ENCODE measurements at places on chromosomes 12 and 14. TPM values are rescaled to one million over a fixed set of nuclear protein-coding genes. Genes with fewer than 3 reads are reported as not detected.

Gene COX8C
- not detected for total RNA-seq

Gene ZC3H14
- total RNA-seq: 75.1 TPM

Gene TAS2R31
- 0.27 TPM for total RNA-seq

Gene CDKN3
- total RNA-seq: 74.2 TPM

Gene CCDC175
- not detected for total RNA-seq

Gene AKAP5
- total RNA-seq: 0.41 TPM

Gene PLA2G1B
- total RNA-seq: not detected

Gene B4GALNT3
- total RNA-seq: 0.52 TPM

Gene KICS2
- total RNA-seq: 8.5 TPM

Gene LRFN5
- not detected for total RNA-seq

Gene KERA
- total RNA-seq: not detected

Data from A549 treated with dexamethasone at 1 μM for 4 hours (cell line).